Activated CD4-positive, alpha-beta T cell treated with anti-CD3 and anti-CD28 coated beads, Interleukin-2, amount 10 ng/mL, durations not matched to agents 24 days and 14 days (primary cell): ENCODE measurements at places on chromosomes 2 and 18.

- peaks cover 30% of the 10 kb centered on the region for H3K27me3 ChIP-seq
- H3K4me1 ChIP-seq = no peaks in the 10 kb centered on the region
- H3K4me3 ChIP-seq = no peak overlapping the region
- H3K36me3 ChIP-seq = no peaks in the 10 kb centered on the region
- no peak overlapping the region for H3K27ac ChIP-seq
Observed at GRCh38 chr2:69138793-69139459, 125.9 kb downstream of the ANTXR1 start.

DNA sequence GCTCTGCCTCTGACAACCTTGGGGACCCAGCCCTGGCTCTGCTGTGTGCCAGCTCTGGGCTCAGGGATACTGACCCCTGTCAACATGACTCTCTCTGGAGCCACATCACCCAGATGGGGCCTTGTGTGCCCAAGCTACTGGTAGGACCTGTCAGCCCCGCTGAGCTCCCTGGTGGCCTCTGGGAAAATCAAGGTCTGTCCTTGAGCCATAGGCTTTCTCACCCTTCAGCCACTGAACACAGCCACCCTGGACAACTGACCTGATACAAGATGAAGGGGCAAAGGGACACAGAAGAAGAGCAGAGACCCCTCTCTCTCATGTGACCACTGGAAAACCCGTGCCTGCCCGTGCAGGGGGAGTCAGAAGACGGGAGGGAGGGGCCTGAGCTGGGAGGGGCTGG lies 7.8 kb downstream of the CCDC74A start:
- H3K4me1 ChIP-seq = no peaks in the 10 kb centered on the region
- H3K36me3 ChIP-seq = no peaks in the 10 kb centered on the region
- no peak overlapping the region for H3K27ac ChIP-seq

DNA sequence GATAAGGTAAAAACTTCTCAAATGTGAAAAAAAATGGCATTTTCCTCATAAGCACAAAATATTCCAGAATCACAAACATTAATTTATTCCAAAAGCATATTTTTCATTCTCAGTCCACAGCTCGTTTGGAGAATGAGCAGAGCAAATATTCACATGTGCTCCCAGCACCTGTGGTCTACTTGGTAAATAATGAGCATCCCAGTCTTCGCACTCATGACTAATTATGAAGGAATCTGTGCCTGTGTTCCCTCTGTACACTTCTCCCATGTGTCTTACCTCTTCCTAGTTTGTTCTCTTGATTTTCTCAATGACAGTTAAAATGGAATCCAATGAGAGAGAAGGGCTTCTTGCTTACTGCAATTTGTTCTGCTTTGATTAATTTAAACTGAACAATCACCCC lies 671.0 kb upstream of the SOX11 start:
- DNase-seq = no peak
- no peaks in the 10 kb centered on the region for H3K4me1 ChIP-seq
- H3K27me3 ChIP-seq = no peaks in the 10 kb centered on the region
- H3K36me3 ChIP-seq = no peaks in the 10 kb centered on the region

DNA sequence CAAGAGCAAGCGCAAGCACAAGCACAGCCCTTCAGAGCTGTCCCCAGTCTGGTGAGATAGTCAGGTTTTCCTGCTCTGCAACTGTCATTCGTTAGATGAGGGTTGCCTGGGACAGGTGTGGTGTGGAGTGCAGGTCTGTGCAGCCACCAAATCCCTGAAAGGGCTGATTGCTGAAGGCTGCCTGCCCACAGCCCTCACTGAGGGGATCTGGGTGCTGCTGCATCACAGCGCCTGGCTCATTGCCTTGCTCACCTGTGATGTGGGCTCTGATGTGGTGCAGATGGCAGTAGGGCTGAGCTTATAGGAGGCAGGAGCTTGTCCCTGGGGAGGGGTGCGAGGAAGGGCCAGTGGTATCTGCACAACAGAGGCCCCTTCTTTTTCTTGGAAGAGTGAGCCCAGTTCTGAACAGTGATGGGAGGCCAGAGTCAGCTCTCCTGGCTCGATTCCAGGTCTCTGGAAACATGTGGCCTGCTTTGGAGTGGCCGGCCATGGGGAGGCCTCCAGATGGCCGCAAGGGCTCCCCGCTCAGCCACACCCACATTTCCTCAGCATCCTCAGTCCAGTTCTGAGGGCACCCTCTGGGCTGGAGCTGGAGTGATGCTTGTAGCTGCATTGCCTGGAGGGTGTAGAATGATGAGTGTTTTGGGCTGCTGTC lies 11.4 kb downstream of the UBE2F start:
- no peaks in the 10 kb centered on the region for H3K27me3 ChIP-seq
- H3K36me3 ChIP-seq = peaks cover 44% of the 10 kb centered on the region
- peaks cover 52% of the 10 kb centered on the region for H3K4me1 ChIP-seq
- no peak for DNase-seq

DNA sequence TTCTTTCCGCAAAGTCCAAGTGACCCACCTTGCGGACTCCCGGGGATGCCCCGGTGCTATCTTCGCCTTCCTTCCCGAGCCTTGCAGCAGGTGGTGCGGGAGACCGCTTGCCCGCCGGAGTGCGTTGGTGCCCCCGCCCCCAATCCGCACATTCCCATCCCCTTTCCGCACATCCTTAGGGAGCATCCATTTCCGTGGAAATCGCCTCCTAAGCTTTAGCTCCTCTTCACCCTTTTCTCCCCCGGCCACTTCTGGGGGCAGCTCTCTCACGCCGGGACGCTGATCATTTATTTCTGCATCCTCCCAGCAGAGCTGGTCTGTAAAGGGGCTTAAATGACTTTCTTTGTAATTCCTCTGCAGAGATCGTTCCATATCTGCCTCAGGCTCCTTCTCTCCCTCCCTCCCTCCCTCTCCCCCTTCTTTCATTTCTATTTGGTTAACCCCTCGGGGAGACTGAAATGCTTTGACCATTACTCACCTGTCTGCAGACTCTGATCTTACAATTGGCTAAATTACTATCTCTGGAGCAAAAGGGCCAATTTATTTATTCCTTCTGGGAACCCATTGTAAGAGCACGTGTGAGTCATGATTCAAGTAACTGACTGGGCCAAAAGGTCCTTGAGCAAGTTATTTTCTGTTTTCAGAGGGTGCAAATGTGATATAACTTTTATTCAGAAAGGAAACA lies 1.3 kb upstream of the LYPD1 start:
- H3K4me1 ChIP-seq = peaks cover 2% of the 10 kb centered on the region
- DNase-seq = no peak
- peaks cover 3% of the 10 kb centered on the region for H3K36me3 ChIP-seq
- H3K27ac ChIP-seq = peak overlapping the region; percentile 8
- no peak overlapping the region for H3K4me3 ChIP-seq
- H3K27me3 ChIP-seq = peaks cover 38% of the 10 kb centered on the region

GRCh38 chr18:77108001-77108692 lies 24.4 kb downstream of the MBP start:
- peaks cover 68% of the 10 kb centered on the region for H3K36me3 ChIP-seq
- peak overlapping the region; percentile 65 for H3K27ac ChIP-seq

- peaks cover 13% of the 10 kb centered on the region for H3K27me3 ChIP-seq
- DNase-seq = no peak
- no peaks in the 10 kb centered on the region for H3K36me3 ChIP-seq
- no peaks in the 10 kb centered on the region for H3K4me1 ChIP-seq
- no peak overlapping the region for H3K27ac ChIP-seq
Observed at GRCh38 chr2:71060871-71061270, 7.6 kb upstream of the NAGK start.

DNA sequence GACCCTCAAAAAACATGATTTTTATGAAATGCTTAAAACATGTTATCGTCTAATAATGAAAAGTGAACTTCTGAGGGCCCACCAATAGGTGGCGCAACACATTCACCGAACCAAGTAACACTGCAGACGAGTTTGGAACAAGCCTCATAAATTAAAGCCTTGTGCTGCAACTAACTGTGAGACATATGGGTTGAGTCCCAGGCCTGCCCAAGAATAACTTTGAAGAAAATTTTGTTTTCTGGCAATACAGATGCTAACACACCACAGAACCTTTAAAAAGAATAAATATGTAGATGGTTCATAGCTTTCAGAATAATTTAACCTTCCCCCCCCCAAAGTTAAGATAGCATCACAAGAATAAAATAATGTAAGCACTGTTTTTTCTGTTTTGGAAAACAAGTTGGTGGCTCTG lies 285.9 kb downstream of the RNF144A start:
- peak; percentile 88 for DNase-seq
- H3K27ac ChIP-seq = no peak overlapping the region
- peaks cover 3% of the 10 kb centered on the region for H3K4me1 ChIP-seq
- no peak overlapping the region for H3K4me3 ChIP-seq

- no peak for DNase-seq
- H3K4me1 ChIP-seq = peaks cover 10% of the 10 kb centered on the region
- no peaks in the 10 kb centered on the region for H3K36me3 ChIP-seq
- H3K27me3 ChIP-seq = peaks cover 7% of the 10 kb centered on the region
- no peak overlapping the region for H3K27ac ChIP-seq
Observed at GRCh38 chr2:231602859-231603467, 10.3 kb downstream of the TEX44 start.

DNA sequence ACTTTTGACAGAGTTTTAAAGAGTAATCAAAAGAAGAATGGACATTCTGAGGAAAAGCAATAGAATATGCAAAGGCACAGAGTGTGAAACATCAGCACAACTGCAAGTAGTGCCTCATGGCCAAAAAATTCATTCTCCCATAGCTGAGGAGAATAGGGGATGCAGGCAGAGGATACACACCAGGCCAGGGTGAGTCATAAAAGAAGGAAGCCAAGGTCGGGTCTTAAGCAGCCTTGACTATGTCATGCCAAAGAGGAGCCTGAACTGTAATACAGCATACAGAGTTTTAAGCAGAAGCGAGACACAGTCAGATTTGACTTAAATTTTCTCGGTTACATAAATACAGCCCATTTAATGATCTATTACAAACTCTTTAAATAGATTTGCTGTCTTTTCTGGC lies 165.0 kb downstream of the LNPK start:
- H3K4me1 ChIP-seq = no peaks in the 10 kb centered on the region
- no peak overlapping the region for H3K4me3 ChIP-seq
- no peaks in the 10 kb centered on the region for H3K36me3 ChIP-seq
- no peak overlapping the region for H3K27ac ChIP-seq
- H3K27me3 ChIP-seq = peaks cover 4% of the 10 kb centered on the region

DNA sequence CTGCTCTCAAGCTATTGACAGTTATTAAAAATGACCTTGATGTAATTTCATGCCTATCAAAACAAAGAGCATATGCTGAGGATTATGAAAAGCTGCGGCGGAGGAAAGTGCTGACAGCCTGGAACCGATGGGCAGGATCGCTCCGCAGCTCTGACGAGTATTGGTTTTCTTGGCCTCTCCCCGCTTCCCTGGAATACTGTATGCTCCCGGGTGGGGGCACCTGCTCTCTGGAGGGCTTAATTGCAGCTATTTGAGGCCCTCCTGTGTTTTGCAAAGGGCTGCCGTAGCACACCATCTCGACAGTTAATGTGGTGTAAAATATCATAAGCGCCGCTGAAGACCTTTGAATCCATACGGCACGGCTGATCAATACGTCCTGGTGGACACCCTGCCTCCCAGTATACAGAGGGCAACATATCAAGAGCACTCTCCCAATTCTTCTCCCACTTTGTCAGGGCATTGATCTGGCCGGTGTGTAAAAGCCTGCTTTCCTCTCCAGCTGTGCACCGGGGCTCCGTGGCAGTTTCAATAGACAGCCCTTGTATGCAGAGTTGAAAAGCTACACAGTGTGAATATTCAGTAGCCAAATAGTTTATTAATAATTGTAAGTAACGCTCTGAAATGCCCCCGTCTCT lies 662.4 kb downstream of the GALR1 start:
- no peak for DNase-seq
- no peaks in the 10 kb centered on the region for H3K27me3 ChIP-seq
- H3K27ac ChIP-seq = no peak overlapping the region
- no peaks in the 10 kb centered on the region for H3K4me1 ChIP-seq

- DNase-seq = peak; percentile 68
- H3K27ac ChIP-seq = no peak overlapping the region
- no peaks in the 10 kb centered on the region for H3K4me1 ChIP-seq
- H3K36me3 ChIP-seq = no peaks in the 10 kb centered on the region
Observed at GRCh38 chr2:121810959-121811853, 55.8 kb downstream of the TSN start.

DNA sequence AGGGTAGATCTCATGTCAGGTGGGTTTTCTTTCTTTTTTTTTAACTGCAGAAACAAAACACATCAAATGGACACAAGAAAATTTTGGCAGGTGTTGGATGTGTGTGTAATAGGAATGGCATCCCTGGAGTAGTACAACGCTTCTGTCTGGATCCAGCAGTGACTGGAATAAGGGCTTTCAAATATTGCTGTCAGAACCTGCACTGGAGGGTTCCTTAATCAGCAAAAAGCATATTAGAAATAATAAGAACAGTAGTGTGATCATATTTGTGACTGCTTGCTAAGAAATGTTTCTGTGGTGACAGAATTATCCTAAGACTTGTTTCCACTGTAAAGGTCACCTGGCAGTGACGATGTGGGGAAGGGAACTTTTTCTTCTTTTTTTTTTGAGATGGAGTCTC lies 30.8 kb downstream of the CREG2 start:
- no peak overlapping the region for H3K4me3 ChIP-seq
- H3K36me3 ChIP-seq = no peaks in the 10 kb centered on the region
- peaks cover 15% of the 10 kb centered on the region for H3K4me1 ChIP-seq
- no peak overlapping the region for H3K27ac ChIP-seq
- DNase-seq = no peak
- peaks cover 5% of the 10 kb centered on the region for H3K27me3 ChIP-seq

DNA sequence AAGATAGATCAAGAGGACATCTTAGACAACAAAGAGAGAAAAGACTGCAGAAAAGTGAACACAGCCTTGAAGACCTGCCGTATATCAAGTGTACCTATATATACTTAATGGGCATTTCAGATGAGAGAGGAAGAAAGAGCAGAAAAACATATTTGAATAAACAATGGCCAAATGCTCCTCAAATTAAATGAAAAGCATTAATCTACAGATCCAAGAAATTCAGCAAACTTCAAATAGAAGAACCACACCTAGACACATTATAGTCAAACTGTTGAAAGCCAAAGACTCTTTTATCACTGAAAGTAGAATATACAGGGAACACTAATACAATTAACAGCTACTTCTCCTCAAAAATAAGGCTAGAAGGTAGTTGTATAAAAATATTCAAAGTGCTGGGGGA lies 18.7 kb upstream of the TTL start:
- no peak for DNase-seq
- peaks cover 39% of the 10 kb centered on the region for H3K27me3 ChIP-seq
- H3K27ac ChIP-seq = no peak overlapping the region
- H3K4me3 ChIP-seq = no peak overlapping the region

DNA sequence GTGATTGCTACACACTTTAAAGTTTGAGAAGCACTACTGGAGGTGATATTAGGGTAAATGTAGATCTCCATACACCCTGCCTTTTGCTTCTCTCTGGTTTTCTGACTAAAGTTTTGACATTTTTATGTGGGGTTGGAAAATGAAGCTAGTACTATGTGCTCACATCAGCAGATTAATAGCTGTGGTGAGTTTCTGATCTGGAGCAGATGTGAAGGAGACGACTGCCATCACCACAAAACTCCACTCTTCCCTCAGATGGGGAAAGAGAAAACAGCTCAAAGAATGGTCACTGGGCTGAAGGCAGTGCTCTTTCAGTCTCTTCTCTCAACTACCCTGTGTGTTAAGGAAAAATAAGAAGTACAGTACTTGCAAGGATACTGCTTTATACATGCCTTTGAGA lies 37.2 kb downstream of the PLEKHA3 start:
- H3K27ac ChIP-seq = no peak overlapping the region
- DNase-seq = no peak
- H3K27me3 ChIP-seq = no peaks in the 10 kb centered on the region
- peaks cover 24% of the 10 kb centered on the region for H3K4me1 ChIP-seq

GRCh38 chr18:23243178-23243577 lies 107.9 kb downstream of the CABLES1 start:
- peaks cover 20% of the 10 kb centered on the region for H3K4me1 ChIP-seq
- no peak overlapping the region for H3K4me3 ChIP-seq
- no peak overlapping the region for H3K27ac ChIP-seq

- no peaks in the 10 kb centered on the region for H3K4me1 ChIP-seq
- no peak for DNase-seq
- H3K27me3 ChIP-seq = no peaks in the 10 kb centered on the region
- H3K27ac ChIP-seq = no peak overlapping the region
- no peaks in the 10 kb centered on the region for H3K36me3 ChIP-seq
- H3K4me3 ChIP-seq = no peak overlapping the region
Observed at GRCh38 chr2:19189391-19189790, 169.0 kb downstream of the OSR1 start.
